HT-29 (cell line): ENCODE measurements at places on chromosomes 2 and 18. TPM values are rescaled to one million over a fixed set of nuclear protein-coding genes. Genes with fewer than 3 reads are reported as not detected.

ST6GAL2 gene
- total RNA-seq: not detected in 2 replicates

CXCR1 gene
- total RNA-seq: not detected in 2 replicates

FBXO41 gene
- 18.0 and 26.8 TPM in 2 replicates for total RNA-seq

AUP1 gene
- 222 and 224 TPM in 2 replicates for total RNA-seq

ASB18 gene
- not detected in 2 replicates for total RNA-seq

SPOPL gene
- total RNA-seq: 19.0 and 20.4 TPM in 2 replicates

SLC5A6 gene
- total RNA-seq: 48.8 and 55.0 TPM in 2 replicates

MYCN gene
- total RNA-seq: 0.16 TPM in 1 of 2 replicates, not detected in the other

C2orf78 gene
- not detected in 2 replicates for total RNA-seq

GREB1 gene
- 0.03 TPM in 1 of 2 replicates, not detected in the other for total RNA-seq

TMEM37 gene
- 0.70 and 2.1 TPM in 2 replicates for total RNA-seq

INSIG2 gene
- total RNA-seq: 4.4 and 4.9 TPM in 2 replicates

RGPD3 gene
- 0.03 TPM in 1 of 2 replicates, not detected in the other for total RNA-seq

CYTIP gene
- 0.08 TPM in 1 of 2 replicates, not detected in the other for total RNA-seq

OTOS gene
- not detected in 2 replicates for total RNA-seq

TCF4 gene
- 0.18 and 0.58 TPM in 2 replicates for total RNA-seq

CHN1 gene
- total RNA-seq: 0.70 TPM in 1 of 2 replicates, not detected in the other

CABYR gene
- total RNA-seq: 0.36 and 0.91 TPM in 2 replicates

UGT1A5 gene
- total RNA-seq: 3.1 and 3.5 TPM in 2 replicates

ZAP70 gene
- 1.8 TPM in 1 of 2 replicates, not detected in the other for total RNA-seq

CPLX4 gene
- total RNA-seq: not detected in 2 replicates

LONRF2 gene
- total RNA-seq: 0.29 and 0.79 TPM in 2 replicates

RAX gene
- not detected in 2 replicates for total RNA-seq

KCNJ3 gene
- total RNA-seq: 2.2 and 2.3 TPM in 2 replicates

FIGN gene
- total RNA-seq: not detected in 2 replicates

PPP1CB gene
- 52.9 and 60.7 TPM in 2 replicates for total RNA-seq

CFAP53 gene
- not detected in 2 replicates for total RNA-seq

PAX3 gene
- not detected in 2 replicates for total RNA-seq

FZD7 gene
- 17.4 and 18.2 TPM in 2 replicates for total RNA-seq

TFCP2L1 gene
- 0.03 and 0.05 TPM in 2 replicates for total RNA-seq

LINC00305 gene
- not detected in 2 replicates for total RNA-seq

UNC80 gene
- total RNA-seq: not detected in 2 replicates

PDCL3 gene
- total RNA-seq: 8.2 and 11.7 TPM in 2 replicates

RAB6C gene
- total RNA-seq: not detected in 2 replicates

UPP2 gene
- not detected in 2 replicates for total RNA-seq

CHAC2 gene
- 10.3 and 11.7 TPM in 2 replicates for total RNA-seq

ACTG2 gene
- total RNA-seq: not detected in 2 replicates

RAB10 gene
- 118 and 135 TPM in 2 replicates for total RNA-seq

PROKR1 gene
- total RNA-seq: not detected in 2 replicates

KCNG3 gene
- total RNA-seq: 0.10 and 0.81 TPM in 2 replicates

UBXN4 gene
- total RNA-seq: 27.8 and 28.3 TPM in 2 replicates

SH3BP4 gene
- total RNA-seq: 42.9 and 44.5 TPM in 2 replicates

SERPINB10 gene
- not detected in 2 replicates for total RNA-seq
